ENCODE measurements at places on chromosomes 7 and 10.

DNA sequence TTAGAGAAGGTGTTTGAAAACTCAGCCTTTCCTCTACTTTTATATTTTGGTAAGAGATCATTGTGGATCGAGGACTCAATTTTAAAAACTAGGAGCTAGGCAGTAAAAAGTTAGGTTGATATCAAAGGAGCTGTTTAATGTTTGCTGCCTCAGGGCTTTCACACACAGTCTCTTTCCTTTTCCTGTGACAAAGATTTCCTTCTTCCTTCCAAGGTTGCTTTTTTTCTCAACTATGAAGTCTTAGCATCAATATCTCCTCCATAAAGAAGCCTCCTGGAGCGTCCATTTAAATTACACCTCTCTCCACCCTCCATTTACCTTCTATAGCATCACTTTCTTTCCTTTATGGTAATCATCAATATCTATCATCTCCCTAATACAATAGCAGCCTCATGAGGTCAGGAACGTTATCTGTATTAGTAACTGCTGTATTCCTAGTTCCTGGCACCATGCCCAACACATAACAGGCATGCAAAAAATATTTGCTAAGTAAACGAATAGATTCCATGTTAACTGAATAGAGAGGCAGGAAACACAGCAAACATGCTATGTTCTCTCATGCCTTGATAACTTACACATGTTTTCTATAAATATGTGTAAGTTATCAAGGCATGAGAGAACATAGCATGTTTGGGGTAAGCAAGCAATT lies 48.5 kb downstream of the GNAT3 start:
- no peak for DNase-seq

- no peak for DNase-seq
Observed at GRCh38 chr7:141441837-141442627, 109.2 kb upstream of the AGK start.

DNA sequence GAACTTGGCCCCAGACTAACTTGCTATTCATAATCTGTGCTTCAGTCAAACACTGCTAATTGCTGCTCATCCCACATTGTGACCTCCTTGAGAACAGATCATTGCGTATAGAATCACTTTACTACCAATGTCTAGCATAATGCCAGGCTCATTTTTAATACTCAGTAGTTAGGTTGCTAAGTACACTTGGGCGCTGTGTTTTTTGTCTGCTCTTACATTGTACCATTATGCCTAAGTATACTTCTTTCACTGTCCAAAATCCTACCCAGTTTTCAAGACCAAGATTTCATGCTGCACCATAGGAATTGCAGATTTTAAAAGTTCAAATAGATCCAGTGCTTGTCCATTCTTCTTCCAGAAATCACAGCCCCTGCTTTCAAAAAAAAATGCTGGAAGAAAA lies 32.8 kb upstream of the TMEM106B start:
- no peak for DNase-seq

DNA sequence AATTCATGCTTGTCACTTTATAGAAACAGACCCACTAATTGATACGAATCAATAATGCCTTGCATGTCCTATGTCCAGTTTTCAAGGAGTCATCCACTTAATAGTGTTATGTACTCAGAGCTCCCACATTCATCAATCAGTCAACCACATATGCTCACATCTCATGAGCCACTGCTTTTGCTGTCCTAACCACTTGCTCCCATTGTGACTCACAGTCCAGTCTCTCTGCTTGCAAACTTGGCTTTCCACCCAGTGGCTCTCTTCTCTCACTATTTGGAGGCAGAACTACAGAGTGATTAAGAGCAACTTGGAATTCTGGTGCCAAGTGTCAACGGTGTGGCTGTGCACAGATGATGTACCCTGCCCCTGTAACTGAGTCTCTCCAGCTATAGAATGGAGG lies 166.0 kb downstream of the SNX13 start:
- DNase-seq, result no peak

DNA sequence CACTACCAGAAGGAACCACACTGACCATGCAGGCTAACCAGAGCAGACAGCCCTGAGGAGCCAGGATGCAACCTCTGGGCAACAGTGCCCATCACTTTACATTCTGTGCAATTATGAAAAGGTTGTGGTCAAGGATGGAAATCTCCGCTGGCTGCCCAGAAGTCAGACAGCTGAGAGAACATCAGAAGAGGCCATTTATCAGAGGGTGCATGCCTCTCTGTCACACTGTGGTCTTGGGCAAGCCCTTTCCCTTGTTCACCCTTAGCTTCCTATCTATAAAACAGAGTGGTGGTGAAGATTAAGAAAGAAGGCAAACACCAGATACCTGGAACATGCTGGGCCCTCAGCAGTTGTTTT lies 120.7 kb upstream of the GDF10 start:
- DNase-seq, result no peak

- no peak for DNase-seq
Observed at GRCh38 chr7:47584536-47584895, 2.6 kb upstream of the TNS3 start.

DNA sequence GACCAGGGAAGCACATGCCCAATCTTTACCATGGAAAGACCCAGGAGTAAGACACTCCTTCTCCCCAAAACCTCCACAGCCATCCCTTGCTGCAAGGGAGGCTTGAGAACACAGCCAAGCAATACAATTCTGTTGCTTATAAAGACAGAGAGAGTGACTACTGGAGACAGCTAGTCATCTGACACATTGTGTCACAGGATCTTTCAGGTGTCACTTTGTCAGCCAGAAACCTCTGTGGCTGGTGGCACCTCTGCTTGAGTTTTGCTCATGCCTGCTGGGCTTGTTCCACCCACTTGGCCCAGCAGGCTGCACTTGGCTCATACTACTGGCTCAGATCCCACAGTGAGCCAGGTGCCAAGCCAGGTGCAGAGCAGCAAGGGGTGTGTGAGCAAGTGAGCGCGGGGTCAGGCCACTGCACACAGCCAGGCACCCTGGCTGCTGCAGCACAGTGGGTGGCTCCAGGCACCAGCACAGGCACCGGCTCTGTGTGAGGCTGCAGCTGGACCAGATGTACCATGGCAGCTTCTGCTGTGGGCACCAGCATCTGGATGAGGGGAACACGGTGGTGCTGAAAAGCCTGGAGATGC lies 12.4 kb upstream of the PRLHR start:
- DNase-seq, result no peak

GRCh38 chr7:90999989-91000979 lies 263.9 kb upstream of the FZD1 start:
- DNase-seq, result no peak

DNA sequence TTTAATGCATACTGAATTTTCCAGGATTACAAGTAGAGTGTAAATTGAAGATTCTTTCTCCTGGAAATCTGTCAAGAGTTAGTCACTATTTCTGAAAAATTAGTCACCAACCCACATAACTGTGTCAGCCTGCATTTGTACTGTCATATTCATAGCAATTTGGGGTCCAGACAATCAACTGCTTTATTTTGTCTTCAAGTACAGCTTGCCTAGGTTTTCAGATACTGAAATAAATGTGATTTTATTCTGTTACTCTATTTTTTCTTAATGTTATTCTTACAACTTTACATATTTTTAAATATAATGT lies 55.1 kb downstream of the CUBN start:
- DNase-seq, result no peak

- no peak for DNase-seq
Observed at GRCh38 chr10:132543916-132544743, 6.5 kb downstream of the INPP5A start.

DNA sequence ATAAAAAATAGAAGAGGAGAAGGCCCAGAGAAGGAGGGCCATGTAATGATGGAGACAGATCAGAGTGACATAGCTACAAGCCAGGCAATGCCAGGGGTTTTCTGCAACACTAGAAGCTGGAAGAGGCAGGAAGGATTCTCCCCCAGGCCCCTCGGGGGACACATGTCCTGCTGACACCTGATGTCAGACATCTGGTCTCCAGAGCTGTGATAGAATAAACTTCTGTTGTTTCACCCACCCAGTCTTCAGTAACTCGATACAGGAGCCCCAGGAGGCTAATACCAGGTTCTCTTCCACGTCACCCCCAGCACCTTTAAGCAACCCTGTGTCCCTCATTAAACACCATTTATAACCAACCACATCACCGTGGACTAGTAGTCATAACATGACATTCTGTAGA lies 94.9 kb downstream of the TMEM130 start:
- DNase-seq, result no peak

DNA sequence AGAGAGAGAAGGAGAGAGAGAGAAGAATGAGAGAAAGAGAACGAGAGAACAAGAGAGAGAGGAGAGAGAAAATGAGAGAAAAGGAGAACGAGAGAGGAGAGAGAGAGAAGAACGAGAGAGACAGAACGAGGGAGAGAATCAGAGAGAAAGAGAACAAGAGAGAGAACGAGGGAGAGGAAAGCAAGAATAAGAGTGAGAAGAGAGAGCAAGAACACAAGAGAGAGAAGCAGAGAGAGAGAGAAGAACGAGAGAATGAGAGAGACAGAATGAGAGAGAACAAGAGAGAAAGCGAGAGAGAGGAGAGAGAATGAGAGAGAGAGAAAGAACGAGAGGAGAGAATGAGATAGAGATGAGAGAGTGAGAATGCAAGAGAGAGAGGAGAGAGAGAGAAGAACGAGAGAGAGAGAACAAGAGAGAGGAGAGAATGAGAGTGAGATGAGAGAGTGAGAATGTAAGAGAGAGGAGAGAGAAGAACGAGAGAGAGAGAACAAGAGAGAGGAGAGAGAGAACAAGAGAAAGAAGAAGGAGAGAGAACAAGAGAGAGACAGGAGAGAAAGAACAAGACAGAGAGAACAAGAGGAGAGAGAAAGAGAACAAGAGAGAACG lies 68.2 kb downstream of the ASB13 start:
- DNase-seq, result no peak

DNA sequence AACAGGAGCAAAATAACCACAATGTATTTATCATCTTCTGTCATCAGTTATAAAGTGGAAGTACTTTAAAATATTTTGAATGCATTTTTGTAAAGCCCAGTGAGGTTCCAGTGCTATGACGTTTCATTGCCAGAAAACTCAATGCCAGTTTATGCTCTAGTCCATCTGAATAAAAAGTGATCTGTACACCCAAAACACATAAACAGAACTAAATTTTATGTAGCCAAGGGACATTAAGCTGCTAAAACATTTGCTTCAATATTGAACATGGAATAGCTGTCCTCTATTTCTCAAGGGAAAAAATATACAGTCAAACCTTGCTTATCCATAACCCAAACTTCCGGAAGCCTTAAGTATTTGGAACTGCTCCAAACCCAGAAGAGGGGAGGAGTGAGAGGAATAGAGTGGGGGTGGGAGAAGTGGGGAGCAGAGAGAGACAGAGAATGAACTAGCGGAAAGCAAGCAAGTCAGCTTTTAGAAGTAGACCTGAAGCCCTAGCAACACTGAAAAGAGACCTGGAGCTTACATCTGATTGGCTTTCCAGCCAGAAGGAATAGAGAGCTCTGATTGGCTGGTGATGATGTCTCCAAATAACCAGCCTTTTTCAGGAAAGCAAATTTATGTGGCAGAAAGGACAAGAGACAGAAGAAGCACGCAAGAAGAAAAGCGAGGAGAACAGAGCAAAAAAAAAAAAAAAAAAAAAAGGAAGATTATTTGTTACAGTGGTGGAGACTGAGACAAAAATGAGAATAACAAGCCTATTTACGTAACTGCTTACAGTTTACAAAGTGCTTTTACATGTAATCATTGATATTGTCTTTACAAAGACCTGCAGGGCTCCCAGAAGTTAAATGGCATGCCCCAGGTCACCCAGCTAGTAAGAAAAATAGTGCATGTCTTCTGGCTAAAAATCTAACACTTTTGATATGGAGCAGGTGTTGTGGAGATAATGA lies 196.0 kb downstream of the RNLS start:
- DNase-seq, result no peak

DNA sequence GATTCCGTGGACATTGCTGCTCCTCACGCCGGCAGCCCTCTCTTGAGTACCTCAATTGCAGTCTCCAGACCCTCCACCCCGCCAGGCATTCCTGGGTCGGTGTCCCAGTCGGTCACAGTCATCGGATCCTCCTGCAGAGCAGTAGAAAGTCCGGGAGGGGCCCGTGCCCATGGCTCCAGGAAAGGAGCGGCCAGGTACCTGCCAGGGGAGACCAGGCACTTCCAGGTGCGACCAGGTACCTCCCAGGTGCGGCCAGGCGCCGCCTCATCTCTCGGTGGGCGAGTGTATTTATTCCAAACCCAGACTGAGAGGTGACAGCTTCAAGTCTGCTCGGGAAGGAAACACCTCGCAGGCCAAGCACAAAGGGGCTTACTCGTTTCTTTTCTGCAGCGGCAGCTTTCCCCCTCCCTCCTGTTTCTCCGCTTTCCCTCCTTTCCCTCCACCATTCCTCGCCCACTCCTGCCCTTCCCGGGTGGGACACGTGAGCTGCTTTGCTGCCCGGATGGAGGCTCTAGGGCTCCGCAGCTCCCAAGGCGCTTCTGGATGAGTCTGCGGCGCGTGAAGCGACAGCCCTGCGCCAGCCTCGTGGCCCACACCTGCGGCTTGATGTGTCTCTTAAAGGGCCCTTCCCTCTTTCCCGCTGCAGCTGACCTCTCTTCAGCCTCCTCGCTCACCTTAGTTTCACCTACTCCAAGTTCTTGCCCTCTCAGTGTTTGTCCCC lies 39.4 kb upstream of the AGK start:
- no peak for DNase-seq

Data from stimulated activated CD4-positive, alpha-beta T cell treated with anti-CD3 and anti-CD28 coated beads, Interleukin-1b, Interleukin-23, amount 100 ng/mL, for 4 hours (primary cell).